Stimulated activated CD4-positive, alpha-beta T cell treated with anti-CD3 and anti-CD28 coated beads, Interleukin-15, amount 100 ng/mL, for 48 hours (primary cell): ENCODE measurements at places on chromosomes 2 and 18.

- no peak for DNase-seq
Observed at GRCh38 chr18:10453806-10454680, at the start of gene APCDD1. Gene APCDD1 (plus strand): TSS chr18:10454635. CDS start chr18:10454982, 347 bp downstream.

GRCh38 chr18:7616661-7617060 lies 49.5 kb downstream of the PTPRM start:
- no peak for DNase-seq

- no peak for DNase-seq
Observed at GRCh38 chr18:13597068-13597467, 129.3 kb downstream of the FAM210A start.

- DNase-seq, result no peak
Observed at GRCh38 chr2:172673056-172673683, 62.5 kb upstream of the RAPGEF4 start.
